ENCODE measurements at places on chromosomes 11 and 22. TPM values are rescaled to one million over a fixed set of nuclear protein-coding genes. Genes with fewer than 3 reads are reported as not detected.

ARHGAP20 gene
- 0.59 TPM for total RNA-seq

FGF4 gene
- total RNA-seq: not detected

SCGB1A1 gene
- not detected for total RNA-seq

APOL5 gene
- not detected for total RNA-seq

FAT3 gene
- 0.59 TPM for total RNA-seq

KBTBD3 gene
- 1.8 TPM for total RNA-seq

KCTD21 gene
- total RNA-seq: 7.4 TPM

NXPE1 gene
- not detected for total RNA-seq
